CD4-positive, alpha-beta T cell treated with Interferon gamma for 1 hour (primary cell): ENCODE measurements at places on chromosomes 11 and 22.

DNA sequence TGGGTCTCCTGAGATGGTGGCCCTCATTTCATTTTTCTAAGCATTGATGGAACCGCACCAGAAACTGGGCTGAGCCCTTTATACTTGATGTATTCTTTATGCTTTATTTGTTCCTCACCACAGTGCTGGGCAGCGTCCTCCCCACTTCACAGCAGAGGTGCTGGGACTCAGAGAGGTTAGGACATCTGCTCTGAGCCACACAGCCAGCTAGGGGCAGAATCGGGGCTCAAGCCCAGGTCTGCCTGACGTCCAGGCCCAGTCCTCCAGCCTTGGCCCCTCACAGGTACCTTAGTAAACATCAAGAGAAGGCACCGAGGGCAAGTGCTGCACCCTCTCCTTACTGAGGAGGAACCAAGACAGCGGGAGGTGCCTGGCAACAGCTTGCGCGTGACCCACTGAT is 20.2 kb upstream of the SHISAL1 start:
- DNase-seq = no peak

GRCh38 chr11:61955422-61956135 is 5.4 kb downstream of the BEST1 start:
- no peak for DNase-seq

GRCh38 chr11:13963169-13963948 is 836 bp downstream of the SPON1 start:
- no peak for DNase-seq

DNA sequence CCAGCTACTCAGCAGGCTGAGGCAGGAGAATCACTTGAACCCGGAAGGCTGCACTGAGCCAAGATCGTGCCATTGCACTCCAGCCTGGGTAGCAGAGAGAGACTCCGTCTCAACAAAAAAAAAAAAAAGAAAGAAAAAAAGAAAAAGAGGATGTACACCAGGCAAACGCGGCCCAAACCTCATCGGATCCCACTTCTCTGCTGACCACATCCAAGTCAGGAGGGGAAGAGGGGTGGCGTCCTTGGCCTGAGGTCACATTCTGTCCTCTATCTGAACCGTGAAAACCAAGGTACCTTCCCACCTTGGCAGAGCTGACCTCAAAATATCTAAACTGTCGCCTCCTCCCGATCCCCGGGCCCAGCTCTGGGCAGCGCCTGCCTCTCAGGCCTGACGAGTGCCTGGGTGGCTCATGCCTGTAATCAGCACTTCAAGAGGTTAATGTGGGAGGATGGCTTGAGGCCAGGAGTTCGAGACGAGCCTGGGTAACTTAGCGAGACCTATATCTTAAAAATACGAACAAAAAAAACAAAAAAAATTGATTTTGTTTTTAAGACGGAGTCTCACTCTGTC is 25.1 kb downstream of the RGL4 start:
- no peak for DNase-seq

DNA sequence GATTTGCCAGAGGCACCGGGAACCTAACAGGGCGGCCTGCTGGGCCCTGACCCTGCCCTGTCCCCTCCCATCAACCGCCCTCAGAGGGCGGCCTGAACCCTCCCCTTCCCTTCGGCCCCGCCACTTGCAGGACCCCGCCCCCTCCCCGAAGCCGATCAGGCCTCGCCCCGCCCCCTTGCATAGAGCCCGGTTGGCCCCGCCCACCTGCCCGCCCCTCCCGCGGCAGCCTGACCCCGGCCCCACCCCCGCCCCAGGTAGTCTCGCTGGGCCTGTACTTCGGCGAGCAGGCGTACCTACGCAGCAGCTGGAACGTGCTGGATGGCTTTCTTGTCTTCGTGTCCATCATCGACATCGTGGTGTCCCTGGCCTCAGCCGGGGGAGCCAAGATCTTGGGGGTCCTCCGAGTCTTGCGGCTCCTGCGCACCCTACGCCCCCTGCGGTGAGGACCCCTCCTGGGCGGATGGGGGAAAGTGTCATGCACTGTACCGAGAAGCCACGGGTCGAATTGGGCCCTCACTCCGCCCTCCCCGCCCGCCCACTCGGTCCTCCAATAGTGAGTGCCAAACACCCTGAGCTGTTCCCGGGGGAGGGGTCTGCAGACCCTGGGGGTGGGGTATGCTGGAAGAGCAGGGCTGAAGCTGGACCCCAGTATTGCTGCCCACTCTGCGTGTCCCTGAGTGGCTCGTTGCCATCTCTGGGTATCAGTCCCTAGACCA is 94.1 kb downstream of the CACNA1I start:
- peak; percentile 38 for DNase-seq
